Pancreas (tissue), 10 donors: ENCODE measurements at places on chromosomes 4 and X.

DNA sequence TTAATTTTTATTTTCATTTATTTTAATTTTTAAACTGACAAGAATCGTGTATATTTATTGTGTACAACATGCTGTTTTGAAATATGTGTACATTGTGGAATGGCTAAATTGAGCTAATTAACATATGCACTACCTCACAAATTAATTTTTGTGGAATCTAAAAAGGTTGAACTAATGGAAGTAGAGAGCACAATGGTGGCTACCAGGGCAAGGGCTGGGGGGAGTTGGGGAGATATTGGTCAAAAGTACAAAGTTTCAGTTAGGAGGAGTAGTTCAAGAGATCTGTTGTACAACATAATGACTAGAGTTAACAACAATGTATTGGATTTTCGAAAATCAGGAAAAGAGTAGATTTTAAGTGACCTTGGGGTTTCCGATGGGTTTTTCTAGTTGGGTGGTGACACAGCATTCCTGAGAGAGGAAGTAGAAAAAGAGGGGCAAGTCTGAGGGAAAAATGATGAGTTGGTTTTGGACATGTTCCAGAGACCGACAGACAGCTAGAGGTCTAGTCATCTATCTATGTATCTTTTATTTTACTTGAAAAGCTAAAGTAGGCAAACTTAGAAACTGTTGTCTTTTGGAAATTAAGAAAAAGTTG is 23.2 kb downstream of the APOO start:
- no peak for DNase-seq

DNA sequence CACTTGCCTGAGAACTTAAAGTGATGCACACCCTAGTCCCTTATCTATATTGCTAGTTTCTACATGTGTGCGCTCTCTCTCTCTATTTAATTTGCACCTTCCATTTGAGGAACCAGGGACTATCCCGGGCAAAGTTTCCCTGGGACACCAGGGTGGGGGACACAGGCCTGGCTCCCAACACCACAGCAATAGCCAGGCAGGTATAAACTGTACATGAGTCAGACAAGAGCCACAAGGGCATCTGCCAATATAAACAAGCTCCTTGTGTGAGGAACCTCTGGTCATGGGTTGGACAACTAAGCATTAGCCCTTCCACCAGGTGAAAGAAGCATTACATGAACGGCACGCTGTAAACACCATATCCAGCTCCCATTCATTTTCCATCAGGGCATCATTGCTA is 455.5 kb downstream of the STIM2 start:
- no peak for DNase-seq

DNA sequence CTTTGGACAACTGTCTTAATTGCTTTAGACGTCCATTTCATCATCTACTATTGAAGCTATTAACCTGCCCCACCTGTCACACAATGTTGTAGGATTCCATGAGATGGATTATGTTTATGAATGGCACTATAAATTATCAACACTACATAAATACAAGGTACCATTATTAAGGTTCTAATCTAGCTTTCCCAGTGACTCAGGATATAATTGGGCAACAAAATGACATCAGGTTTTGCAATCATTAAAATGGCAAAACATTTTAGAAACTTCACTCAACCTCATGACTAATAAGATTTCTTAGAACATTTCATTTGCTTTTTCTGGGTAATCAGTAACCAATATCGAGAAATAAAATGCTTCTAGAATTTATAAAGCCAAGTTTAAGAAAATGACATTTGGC is 9.2 kb downstream of the HOPX start:
- DNase-seq, result no peak

- DNase-seq, result no peak
Measured at GRCh38 chr4:61995717-61996340, 795.7 kb downstream of the ADGRL3 start.

- DNase-seq, result no peak
Measured at GRCh38 chrX:43514820-43515219, 141.3 kb upstream of the MAOA start.

DNA sequence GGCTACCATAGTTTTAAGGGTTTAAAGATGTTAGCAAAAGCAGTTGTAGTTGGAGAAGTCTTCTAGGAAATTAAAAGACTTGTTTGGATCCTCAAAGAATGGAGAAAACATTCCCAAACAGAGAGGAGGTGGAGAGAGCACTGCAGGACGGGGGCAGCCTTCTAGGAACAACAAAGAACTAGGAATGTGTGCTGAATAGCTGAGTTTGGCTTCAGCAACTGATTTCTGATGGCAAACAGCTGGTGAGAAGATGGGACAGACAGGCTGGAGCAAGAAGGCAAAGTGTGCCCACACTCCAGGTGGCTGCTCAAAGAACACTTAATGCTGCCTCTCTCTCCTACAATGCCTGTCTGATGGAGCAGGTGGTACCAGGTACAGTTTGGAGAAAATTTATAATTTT is 1331.1 kb downstream of the ADGRL3 start:
- no peak for DNase-seq

DNA sequence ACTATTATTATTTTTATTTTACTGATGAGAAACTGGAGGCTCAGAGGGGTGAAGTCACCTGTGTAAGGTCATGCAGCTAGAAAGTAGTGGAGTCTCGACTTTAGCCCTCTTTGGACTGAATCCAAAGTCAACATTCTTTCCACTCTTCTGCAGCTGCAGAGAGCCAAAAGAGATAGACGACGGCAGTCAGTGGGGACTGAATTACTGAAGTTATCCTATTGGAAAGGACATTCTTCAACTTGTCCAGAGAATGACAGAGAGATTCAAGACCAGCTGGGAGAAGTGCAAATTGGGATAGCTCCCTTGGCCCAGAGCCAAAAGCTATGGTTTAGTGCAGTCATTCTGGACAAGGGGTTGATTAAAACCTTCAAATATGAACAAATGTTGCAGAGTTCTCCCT is 42.5 kb downstream of the VGLL1 start:
- DNase-seq, result no peak

GRCh38 chrX:65578346-65578745 is 43.8 kb upstream of the LAS1L start:
- no peak for DNase-seq
